ENCODE measurements at places on chromosomes 1 and 21.

DNA sequence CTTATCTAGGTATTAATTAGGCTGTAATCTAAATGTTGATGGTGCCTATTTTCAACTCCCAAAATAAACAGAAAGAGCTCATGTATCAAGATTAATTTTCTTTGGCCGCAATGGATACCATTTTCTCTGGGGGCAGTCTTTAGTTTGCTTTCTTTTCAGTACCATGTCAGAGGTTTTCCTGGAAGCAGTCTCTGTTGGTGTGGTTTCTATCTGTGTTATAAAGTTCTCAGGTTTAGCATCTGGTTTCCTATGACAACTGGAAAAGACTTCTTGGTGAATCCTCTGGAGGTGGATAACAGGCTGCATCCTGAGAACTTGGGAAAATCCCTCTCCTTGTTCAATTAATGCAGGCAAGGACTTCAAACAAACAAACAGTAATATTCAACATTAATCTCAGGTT, 38.7 kb upstream of the BATF3 start:
- no peak for DNase-seq

DNA sequence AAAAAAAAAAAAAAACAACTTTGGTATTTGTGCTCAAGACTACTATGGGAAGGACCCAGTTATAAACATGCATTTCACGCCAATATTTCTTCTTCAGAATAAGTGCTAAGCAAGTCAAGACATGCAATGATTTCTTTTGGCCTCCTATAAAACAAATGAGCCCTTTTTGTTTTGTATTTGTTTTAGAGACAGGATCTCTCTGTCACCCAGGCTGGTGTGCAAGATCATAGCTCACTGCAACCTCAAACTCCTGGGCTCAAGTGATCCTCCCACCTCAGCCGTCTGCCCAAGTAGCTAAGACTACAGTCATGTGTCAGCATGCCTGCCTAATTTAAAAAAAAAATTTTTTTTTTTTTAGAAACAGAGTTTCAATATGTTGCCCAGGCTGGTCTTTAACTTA, 348.7 kb downstream of the PCP4 start:
- DNase-seq = no peak

GRCh38 chr1:175206687-175207086, 14.1 kb upstream of the KIAA0040 start:
- DNase-seq = no peak

GRCh38 chr1:6086762-6087376, 41.2 kb downstream of the KCNAB2 start:
- no peak for DNase-seq

- no peak for DNase-seq
These were observed 6.7 kb upstream of the CACNA1E start for GRCh38 chr1:181476581-181476980.

- no peak for DNase-seq
These were observed 3.0 kb upstream of the MCL1 start for GRCh38 chr1:150582371-150582770.

DNA sequence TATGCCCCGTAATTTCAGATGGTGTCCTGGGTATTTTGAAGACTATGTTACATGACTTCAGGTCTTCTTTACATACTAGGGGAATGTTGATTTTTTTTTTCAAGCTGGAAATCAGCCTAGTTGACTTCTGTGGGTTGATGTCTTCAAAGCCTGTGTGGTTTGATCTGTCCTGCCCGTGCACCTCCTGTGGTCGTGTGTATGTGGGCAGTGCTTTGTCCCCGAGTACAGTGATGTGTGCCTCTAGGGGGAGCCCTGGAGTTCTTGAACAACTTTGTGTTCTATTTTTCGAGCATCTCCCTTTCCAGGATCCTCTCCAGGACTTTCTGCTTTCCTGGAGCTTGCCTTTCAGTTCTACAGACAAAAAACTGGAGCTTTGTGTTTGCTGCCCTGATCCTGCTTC, 28.9 kb downstream of the OBSCN start:
- no peak for DNase-seq

DNA sequence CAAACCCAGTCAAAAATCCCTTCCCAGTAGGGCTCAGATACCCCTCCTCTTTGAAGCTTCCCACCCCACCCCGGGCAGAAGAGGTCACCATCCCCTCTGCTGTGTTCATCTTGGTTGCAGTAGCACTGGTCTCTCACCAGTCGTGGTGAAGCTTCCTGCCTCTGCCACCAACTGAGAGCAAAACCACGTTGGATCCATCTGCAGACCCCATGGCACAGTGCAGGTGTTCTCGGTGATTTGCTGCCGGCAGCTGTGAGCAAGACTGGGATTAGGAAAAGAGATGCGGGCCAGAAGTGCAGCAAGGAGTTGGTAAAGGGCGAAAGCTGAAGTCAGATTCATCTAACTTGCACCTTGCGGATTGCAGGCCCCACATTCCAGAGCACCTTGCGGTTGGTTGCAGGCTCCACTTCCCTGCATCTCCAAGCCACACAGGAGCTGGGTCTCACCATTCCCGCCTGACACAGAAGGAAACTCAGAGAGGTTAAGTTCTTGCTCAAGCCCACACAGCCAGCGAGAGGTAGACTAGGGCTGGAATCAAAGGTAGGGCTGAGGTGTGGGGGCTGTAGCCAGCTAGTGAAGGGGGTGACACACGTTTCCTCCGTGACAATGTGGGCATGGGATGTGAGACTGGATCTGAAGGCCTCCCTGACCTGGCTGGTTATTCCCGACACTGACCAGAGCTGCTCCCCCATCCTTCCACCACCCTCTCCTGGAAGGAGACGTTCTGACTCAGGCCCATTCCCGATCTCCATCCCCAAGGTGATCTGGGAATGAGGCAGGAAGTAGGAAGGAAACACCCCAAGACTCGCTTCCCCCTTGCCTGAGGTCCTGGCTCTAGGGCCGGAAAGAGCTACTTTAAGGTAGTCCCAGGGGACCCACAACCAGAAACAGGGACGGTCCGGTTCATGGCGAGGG, 3.3 kb upstream of the FAM110D start:
- no peak for DNase-seq

DNA sequence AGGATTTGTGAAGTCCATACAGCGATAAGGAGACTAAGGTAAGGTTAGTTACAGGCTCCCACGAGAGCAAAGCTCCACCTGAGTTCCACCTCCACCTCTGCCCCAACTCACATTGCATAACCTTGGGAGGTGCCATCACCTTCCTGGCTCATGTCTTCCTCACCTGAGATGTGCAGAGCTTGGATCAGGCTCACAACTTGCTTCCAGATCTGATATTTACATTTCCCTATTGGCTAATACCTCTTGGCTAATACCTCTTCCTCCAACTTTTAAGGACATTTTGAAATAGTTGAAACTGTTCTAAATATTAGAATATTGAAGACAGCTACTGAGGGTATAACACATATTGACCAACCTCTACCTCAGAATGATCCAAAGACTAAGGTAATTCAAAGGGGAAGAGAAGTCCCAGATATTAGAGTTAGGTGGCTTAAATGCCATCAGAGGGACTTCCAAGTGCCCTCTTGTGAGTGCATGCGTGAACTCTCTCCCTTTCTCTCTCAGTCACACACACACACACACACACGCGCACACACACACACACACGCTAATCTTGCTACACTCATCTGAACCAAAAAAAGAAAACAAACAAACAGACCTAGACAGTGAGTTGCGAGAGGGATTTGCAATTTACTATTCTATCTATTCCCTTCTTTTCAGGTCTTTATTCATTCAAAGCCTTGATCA, 134.3 kb downstream of the PLPP3 start:
- DNase-seq = no peak

- DNase-seq = no peak
These were observed 54.6 kb upstream of the ACTRT2 start for GRCh38 chr1:2966449-2967328.

DNA sequence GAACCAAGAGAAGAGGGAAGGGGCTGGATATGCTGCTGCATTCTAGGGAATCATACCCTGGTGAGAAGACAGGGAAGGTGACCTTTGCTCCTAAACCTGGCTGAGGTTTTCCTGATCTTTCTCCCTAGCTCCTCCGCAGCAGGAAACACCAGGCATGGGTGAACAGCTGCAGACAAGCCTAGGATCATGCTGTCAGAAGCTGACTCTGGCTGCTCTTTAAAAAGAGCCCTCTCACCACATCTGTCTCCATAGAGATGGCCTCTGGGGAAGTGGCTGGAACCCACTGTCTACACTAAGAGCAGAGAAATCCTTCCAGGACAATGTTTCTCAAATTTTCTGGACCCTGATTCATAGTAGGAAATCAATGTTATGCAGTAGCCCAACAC, 57.6 kb downstream of the CD34 start:
- DNase-seq = no peak

DNA sequence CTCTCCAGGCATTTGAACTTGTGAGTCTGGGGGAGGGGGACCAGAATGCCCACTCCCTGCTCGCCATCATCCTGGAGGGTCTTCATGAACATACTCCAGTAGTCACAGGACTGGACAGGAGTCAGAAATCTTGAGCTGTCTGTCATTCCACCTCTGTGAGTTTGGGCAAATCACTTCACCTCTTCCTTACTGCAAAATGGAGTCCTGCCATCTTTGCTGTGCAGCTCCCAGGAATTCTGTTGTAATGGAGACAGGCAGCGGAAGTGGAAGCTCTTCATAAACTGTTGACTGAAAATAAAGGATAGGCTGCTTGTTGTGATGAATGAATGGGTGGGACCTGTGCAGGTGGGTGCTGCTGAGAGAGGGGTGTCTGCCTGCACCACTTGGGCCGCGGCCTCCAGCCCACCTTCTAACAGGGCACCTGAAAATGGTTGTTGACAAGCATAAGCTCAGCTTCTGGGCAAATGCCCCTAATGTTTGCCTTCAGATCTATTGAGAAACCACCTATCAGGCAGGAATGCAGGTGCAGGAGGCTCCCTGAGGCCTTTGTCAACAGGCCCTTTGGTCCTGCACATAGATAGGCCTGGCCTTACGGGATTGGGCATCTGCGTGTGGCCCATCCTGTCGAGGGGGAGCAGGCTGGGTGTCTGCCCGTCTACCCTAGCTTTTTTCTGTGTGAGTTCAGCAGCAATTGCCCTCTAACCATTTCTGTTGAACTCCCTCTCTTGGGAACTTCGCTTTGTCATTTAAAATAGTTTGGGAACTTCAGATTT, 321.0 kb downstream of the RPS6KC1 start:
- DNase-seq = no peak

DNA sequence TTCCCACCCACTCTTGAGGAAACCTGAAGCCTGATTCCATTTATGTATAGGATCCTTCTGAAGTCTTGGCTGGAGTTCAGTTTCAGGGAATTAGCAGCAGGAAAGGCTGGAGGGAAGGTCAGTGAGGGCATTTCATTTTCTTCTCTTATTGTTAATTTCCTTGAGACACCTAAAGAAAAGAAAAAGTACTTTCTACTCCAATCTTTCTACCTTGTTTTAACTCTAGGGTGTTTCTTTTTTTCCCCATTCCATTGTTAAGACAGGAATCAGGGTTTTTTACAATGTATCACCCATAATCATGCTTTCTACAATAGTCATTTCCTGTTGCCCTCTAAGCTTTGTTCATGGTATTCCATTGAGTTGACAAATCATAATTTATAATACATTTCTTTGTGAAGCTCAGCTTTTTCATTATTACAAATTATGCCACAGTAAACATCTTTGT, 27.4 kb downstream of the SNRPE start:
- no peak for DNase-seq

GRCh38 chr1:112674440-112674985, at the start of gene MOV10:
Gene MOV10 (plus strand): TSS chr1:112674659. CDS start chr1:112674913, 254 bp downstream.
- no peak for DNase-seq

DNA sequence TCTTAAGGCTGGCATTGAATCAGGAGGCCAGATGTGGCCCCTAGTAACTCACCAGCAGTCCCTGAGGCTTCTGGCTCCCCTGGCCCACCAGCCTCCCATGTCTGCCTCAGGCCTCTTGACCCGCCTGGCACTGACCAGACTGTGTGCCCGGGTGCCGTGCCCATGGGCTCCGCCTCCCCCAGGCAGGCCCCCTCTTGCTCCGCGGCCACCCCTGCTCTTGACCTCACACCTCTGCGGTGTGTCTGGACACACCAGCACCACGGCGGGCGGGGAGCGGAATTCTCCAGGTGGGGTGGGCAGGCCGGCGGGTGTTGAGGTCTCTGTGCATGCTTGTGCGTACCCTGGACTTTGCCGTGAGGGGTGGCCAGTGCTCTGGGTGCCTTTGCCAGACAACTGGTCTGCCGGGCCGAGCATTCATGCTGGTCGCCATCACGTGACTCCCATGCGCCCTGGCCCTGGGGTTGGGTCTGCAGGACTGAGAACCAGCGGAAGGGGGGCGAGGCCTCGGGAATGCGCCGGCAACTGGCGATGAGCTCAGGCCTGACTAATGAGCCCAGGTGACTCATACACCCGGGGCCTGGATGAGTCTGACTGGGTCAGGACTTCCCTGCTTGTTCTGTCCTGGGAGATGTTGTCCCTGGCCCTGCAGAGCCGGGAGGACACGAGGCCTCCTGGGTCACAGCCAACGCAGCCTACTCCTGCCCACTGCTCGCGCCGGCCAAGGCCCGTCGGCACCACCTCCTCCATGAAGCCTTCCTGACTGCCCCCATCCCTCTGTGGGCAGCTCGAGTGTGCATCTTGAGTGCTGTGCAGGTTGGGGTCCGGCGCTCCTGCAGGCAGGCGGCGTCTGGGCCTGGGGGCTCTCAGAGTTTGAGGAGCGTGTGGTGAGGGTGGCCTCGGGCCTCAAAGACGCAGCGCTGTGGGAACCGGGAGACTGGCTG, 22.6 kb downstream of the COL18A1 start:
- DNase-seq = no peak

- DNase-seq = no peak
These were observed 41.4 kb upstream of the TSPEAR start for GRCh38 chr21:44752671-44753235.

- no peak for DNase-seq
These were observed 98.0 kb downstream of the WDR4 start for GRCh38 chr21:42781150-42781970.

- no peak for DNase-seq
These were observed 326.1 kb upstream of the BEND5 start for GRCh38 chr1:49102752-49103151.

GRCh38 chr1:23394181-23394580, 24.5 kb upstream of the ZNF436 start:
- DNase-seq = no peak

GRCh38 chr1:31583995-31584868, 7.9 kb downstream of the TINAGL1 start:
- no peak for DNase-seq

GRCh38 chr1:112695276-112695675, 11.7 kb downstream of the RHOC start:
- no peak for DNase-seq
